Esophagus squamous epithelium (tissue), 5 donors: ENCODE measurements at places on chromosomes 3 and 15. TPM values are rescaled to one million over a fixed set of nuclear protein-coding genes. Genes with fewer than 3 reads are reported as not detected.

DNA sequence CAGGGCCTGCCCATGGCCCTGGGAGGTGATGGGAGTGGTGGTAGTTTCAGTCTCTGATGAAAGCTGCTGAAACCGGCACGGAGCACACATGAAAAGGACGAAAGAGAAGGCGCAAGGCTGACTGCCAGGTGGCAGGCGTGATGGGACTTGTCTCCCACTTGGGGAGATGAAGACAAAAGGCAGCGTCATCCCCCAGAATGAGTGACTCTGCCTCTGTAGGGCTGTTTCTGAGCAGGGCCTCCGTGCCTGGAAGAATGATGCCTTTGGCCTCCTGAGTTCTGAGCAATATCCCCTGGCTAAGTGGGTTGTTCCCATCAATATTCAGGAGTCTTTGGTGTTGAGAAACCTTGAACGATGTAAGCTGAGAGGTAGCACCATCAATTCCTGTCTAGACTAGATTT is 237.8 kb downstream of the OPA1 start:
- DNase-seq: no peak

DNA sequence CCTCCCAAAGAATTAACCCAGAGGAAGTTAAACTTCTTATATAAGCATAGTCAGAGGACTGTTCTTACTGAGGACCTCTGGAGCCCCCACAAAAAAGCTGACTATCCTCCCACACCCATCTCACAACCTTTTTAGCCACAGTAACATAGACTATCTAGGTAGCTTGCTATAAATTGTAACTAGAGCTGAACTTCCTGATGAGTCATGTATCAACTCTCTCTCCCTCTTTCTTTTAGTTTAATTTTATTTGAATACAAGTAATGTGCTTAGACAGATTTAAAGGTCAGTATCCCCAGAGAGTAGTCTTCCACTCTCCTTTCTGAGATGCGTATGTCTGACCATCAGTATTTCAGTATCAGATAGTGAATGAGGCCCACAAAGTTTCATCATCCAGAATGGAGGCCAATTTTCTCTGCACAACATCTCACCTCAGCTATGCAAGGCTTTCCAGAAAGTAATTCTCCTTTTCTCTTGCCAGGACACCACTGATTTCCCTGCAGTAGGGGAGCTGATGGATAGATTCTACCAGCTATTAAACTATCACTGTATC is 104.0 kb upstream of the MYRIP start:
- DNase-seq: no peak

GRCh38 chr3:186466391-186466974 is 77.7 kb downstream of the CRYGS start:
- DNase-seq: no peak

DNA sequence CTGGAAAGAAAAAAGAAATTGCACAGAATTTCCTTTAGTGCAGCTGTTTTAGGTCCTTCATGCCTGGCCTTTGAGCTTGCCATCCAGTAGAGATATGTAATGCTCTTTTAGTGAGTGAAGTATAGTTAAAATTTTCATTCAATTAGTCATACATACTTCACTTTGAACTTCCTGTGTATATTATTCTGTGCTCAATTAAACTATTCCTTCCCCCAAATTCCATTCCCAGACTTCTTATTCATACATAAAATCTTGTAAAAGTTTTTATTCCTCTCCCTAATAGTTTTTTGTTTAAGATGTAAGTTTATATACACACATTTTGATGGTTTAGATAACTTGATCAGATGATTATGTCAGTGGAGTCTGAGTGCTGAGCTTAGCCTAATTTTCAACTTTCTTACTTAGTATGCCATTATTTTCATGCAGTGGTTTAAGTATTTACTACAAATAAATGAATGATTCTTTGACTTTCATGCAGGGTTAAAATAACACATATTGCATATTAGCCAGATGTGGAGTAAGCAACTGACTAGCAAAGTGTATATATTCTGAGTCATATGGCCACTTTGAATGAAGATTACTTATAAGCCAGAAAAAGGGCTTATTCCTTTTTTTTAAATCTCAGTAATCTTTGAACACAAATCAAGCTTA is 42.5 kb upstream of the ABHD10 start:
- DNase-seq: no peak

DNA sequence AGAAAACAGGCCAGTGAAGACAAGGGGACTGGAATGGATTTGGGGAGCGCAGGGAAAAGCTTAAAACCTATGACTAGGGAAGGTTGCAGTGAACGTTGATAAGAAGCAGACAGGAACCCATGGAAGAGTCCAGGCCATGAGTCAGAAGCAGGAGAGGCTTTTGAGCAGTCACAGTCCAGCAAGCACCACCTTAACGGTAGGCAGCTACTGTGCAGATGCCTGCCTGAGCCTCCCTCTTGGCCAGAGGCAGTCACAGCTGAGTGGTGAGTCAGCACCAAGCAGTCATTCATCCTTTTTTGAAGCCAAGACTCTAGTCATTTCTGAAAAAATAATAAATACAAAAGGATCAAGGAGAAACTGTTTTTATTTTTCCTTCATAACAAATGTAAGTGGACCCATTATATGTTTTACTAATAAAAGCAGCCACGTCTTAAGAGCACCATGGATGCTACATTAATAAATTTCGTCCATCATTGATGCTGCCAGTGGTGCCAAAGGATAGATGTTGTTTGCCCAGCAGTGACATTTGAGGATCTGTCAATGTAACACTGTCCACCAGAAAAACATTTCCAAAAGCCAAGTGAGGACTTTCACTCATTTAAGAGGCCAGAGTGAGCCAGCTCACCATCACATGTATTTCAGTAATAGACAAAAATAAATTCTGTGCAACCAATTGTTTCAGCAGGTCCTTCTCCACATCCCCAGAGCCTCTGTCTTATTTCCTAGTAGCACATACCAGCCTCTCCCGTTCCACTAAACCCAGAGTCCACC is 42.1 kb upstream of the ACTC1 start:
- no peak for DNase-seq

- no peak for DNase-seq
Measured at GRCh38 chr3:30691944-30692343, 85.5 kb downstream of the TGFBR2 start.

- DNase-seq: no peak
Measured at GRCh38 chr3:38618343-38618742, 31.1 kb downstream of the SCN5A start.

- DNase-seq: no peak
Measured at GRCh38 chr3:23697416-23697815, 108.3 kb upstream of the UBE2E1 start.

DNA sequence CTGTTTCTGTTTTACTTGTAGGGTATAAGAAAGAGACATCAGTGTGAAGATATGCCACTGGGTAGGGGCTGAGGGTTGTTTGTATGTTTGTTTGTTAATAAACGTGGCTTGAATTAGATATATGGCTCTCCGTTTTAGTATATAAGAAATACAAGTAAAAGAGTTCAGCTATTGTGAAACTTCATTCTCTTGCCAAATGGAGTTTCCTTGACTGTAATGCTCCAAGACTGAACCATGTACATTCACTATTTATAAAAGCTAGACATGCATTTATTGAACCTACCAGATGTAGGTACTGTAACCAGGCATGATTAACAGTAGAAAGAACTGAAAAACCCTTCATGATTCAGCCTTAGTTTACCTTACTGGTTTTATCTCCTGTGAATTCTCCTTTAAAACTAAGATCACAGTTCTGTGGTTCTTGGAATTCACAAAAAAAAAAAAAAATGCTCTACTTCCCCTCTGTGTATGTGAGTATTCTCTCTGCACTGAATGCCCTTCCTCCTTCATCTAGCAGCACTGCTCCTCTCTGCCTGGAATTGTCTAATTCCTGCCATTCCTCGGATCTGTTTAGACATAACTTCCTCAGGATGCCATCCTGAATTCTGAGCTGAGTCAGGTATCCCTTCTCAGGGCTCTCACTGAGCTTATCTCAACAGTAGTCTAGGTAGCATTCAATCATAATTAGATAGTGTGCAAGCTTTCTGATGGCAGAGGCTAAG is 504.4 kb downstream of the FHIT start:
- DNase-seq: no peak

- DNase-seq: no peak
Measured at GRCh38 chr3:13891492-13892073, 11.7 kb upstream of the WNT7A start.

GRCh38 chr15:40992241-40992741 is 39.0 kb downstream of the CHAC1 start:
- no peak for DNase-seq

DNA sequence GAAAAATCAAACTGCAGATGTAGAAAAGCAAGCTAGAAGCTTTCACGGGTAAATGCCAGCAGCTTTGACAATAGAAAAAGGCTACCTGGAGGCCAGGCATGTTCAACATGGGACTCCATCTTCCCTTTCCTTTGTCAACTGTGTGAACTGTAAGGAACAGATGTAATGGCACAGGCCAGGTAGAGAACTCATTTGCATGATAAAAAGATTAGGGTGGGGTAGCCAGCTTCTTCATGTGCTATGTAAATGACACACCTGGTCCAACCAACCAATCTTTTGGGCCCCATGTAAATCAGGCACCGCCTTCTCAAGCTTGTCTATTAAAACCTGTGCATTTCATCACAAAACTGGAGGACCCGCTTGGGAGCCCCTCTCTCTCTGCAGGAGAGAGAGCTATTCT is 686.5 kb upstream of the GOLIM4 start:
- no peak for DNase-seq

- DNase-seq: no peak
Measured at GRCh38 chr3:156681002-156681401, 6.6 kb downstream of the TIPARP start.

GRCh38 chr3:37859354-37859753 is 2.3 kb upstream of the CTDSPL start:
- no peak for DNase-seq

DNA sequence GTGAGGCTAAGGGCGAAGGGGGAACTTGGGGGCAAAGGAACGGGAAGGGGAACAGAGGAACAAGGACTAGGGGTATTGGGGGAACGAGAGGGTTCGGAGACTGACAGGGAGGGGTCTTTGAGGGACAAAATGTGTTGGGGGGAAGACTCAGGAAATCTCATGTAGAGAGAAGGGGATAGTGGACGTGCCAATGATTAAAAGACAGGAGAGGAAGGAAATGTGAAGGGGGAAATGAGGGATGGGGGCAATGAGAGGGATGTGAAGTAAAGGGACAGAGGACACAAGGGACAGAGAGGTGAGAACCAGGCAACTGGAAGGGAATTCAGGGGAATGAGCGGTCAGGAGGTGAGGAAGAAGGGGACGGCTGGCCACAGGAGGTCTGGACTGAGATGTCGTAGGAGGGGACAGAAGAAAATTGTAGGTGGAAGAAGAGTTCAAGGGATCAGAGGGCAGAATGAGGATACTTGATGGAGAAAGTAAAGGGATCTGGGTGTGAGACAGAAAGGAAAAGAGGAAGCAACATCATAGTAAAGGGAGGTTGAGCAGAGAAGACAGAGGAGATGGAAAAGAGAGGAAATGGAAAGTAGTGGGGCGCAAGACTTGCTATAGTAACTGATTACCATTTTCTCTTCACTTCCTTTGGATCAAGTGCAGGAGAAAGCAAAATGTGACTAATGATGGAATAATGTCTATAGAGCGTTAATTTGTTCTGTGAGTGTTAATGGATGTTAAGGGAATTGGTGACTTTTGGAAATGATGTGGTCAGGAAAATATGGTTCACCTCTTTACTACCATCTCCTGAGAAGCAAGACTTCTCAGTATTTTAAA is 749 bp downstream of the RAB8B start:
- no peak for DNase-seq

DNA sequence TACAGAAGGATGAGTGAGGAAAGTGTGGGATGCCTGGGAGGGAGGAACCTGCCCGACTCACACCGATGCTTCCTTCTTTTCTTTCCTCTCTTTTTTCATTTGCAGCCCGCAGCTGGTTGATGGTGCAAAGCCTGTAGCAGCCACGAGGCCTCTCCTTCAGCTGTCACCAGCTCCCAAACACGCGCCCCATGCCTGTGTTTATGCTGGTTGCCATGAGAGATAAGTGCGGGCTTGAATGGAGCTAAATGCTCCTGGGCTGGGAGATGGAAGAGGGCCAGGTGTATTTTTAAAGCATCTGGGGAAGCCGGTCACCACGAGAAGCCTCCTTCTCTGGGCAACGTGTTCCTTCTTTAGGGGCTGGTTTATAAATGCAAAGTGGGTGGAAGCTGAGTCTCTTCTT is 9.3 kb downstream of the COLQ start:
- no peak for DNase-seq

- no peak for DNase-seq
Measured at GRCh38 chr3:70067860-70068521, 68.5 kb downstream of the SAMMSON start.

DNA sequence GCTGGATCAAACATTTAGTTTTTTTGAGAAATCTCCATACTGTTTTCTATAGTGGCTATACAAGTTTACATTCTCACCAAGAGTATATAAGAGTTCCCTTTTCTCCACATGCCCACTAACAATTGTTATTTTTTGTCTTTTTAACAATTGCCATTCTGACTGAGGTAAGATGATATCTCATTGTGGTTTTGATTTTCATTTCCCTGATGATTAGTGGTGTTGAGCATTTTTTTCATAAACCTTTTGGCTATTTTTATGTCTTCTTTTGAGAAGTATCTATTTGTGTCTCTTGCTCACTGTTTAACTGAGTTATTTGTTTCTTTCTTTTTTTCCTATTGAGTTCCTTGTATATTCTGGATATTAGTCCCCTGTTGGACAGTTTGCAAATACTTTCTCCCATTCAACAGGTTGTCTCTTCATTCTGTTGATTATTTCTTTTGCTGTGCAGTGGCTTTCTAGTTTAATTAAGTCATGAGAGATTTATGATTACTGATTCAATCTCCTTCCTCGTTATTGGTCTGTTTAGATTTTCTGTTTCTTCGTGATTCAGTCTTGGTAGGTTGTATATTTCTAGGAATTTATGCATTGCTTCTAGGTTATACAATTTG is 6.7 kb upstream of the RNF13 start:
- no peak for DNase-seq

DNA sequence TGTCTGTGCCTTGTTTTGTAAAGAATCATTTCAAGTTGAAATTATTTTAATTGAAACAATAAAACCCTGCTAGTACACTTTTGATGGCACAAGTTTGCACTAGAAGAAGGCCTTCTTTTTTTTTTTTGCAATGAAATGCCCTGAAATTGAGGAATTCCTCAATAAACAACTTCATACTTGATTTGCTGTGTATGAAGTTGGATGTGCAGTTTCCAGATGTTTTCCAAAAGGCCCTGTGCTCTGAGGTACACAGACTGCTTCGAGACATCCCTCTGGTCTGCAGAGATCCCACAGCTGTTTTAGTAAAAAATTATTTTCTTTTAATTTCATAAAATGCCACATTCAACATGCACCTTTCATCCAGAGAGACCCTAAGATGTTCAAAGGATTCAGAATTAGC is 48.9 kb downstream of the HES1 start:
- DNase-seq: no peak

DNA sequence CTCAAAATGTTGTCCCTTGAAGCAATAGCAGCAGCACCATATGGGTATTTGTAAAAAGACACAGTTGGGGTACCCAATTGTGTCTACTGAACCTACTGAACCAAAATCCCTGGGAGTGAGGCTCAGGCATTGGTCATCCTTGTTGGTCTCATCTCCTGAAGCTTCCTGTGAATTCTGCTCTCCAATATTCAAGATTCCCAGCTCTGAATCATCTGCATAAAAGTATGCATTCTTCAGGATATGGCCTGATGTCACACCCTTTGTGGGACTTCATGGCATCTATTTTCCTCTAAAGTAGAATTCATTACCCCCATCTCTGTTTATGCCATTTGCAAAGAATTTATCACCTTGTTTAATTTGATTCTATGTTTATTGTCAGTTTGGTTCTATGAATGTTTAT is 13.3 kb upstream of the PTX3 start:
- no peak for DNase-seq

Gene TRPM1
- total RNA-seq: not detected

Gene PATL2
- total RNA-seq: not detected

Gene CILP
- total RNA-seq: 2.5 TPM

Gene SPESP1
- 2.1 TPM for total RNA-seq

Gene BCL2A1
- total RNA-seq: not detected

Gene PLA2G4D
- total RNA-seq: 0.23 TPM
